Naive thymus-derived CD4-positive, alpha-beta T cell (primary cell): ENCODE measurements at places on chromosomes 11 and 22. TPM values are rescaled to one million over a fixed set of nuclear protein-coding genes. Genes with fewer than 3 reads are reported as not detected.

- no peak for DNase-seq
Measured at GRCh38 chr11:27392278-27393114, 29.5 kb upstream of the CCDC34 start.

DNA sequence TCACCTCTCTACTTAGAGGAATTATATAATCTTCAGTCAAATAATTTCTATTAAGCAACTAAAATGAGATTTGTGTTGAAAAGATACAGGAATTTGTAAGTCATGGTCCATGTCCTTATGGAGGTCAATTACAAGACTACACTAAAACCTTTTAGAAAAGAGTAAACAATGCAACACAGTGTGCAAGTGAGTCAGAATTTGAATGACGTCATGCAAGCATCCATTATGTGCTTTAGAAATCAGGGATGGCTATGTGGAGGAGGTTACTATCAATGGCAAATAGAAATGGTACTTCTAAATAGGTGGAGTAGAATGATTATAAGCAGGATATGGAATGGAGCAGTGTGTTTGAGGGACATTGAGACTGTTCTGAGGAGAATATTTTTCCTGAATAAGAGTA, 16.6 kb downstream of the OR10D3 start:
- no peak for DNase-seq

Gene NXPE4
- total RNA-seq = not detected in 2 replicates

- DNase-seq = no peak
Measured at GRCh38 chr11:91158891-91159537, 936.2 kb upstream of the CHORDC1 start.

DNA sequence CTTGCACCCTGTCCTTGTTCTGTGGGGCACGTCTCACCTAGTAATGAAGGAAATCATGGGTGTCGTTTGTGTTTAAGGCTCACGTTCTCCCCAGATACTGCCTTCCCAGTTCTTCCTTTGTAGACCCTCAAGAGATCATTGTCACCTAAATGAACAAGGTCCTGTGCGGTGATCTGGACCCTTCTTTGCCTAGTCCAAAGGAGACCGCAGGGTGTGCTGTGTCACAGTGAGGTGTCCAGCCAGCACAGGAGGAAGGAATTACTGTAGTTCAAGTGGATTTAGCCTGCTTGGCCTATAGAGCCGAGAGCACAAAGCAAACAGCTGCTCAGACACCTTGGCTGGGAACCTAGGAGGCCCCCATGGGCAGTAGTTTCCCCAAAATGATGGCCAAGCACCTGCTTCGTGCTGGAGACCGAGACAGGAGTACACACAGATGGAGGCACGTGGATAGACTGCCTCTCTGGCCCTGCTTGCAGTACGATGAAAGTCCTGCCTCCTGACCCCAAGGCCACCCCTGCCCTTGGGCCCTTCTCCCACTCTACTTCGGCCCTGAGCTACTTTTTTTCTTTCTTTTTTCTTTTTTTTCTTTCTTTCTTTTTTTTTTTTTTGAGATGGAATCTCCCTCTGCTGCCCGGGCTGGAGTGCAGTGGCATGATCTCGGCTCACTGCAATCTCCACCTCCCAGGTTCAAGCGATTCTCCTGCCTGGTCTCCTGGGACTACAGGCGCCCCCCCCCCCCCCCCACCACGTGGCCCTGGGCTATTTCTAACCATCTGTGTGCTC, 19.4 kb upstream of the PPFIA1 start:
- no peak for DNase-seq

DNA sequence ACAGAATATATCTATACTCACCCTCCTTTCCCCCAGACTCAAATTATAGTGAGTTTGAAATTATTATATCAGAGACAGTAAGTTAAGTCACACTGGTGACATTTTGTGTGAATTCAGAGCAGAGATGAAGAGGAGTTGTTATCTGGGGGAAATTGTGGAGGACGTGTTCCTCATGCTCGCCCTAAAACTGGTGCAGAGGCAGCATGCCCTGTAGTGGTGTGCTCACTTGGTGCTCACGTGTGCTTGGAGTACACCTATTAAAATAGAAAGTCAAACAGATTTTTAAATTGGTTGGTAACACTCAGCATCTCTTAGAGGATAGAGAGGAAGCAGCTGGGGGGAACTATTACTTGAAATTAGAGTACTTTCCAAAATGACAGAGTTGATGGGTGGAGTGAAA, 51.6 kb upstream of the ADSL start:
- DNase-seq = no peak

GRCh38 chr11:29616611-29617010, 400.2 kb downstream of the KCNA4 start:
- no peak for DNase-seq

Gene FGF19
- total RNA-seq = not detected

Gene HEPN1
- not detected for total RNA-seq

GRCh38 chr22:36668854-36669253, 34.7 kb downstream of the CACNG2 start:
- DNase-seq = no peak
